Vagina (tissue), 2 donors: ENCODE measurements at places on chromosomes 7 and 10.

DNA sequence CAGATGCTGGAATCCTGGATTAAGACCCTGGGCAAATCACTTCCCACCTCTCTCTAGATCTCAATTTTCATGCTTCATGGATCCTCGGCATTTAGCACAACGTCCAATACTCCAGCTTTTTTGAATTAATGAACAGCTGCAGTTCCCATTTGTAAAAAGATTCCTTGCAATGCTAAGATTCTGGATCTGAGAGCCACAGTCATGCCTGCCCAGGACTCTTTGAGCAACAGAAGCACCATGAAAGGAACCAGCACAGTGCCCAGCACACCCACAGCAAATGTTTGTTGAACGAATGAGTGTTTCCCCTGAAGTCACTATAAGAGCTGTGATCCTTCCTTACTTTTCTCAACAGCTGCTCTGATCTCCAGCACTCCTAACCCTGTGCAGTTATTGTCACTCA lies 20.8 kb upstream of the DDIT4 start:
- no peak for DNase-seq

DNA sequence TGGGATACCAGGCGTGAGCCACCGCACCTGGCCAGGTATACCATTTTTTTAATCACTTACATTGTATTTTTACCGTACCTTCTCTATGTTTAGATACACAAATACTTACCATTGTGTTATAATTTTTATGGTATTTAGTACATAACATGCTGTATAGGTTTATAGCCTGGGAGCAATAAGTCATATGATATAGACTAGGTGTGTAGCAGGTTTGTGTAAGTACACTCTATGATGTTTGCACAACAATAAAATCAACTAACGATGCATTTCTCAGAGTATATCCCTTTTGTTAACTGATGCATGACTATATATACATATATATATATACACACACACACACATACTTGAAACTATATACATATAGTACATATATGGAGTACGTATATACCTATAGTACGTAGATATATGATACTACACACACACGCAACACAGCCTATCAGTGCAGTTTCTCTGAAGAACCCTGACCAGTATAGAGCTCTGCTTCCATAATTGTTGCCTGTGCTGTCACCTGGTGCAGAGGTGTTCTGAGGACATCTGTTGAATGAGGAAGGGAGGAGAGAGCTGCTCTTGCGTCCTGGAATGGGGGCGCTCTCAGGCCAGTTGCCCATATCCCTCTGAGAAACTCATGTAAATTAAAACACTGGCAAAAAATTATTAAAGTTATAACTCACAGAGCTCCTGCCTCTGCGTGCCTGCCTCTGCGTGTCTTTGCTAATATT lies 315.3 kb downstream of the FGFR2 start:
- DNase-seq, result no peak

GRCh38 chr7:41758321-41758720 lies 55.4 kb upstream of the INHBA start:
- DNase-seq, result no peak

DNA sequence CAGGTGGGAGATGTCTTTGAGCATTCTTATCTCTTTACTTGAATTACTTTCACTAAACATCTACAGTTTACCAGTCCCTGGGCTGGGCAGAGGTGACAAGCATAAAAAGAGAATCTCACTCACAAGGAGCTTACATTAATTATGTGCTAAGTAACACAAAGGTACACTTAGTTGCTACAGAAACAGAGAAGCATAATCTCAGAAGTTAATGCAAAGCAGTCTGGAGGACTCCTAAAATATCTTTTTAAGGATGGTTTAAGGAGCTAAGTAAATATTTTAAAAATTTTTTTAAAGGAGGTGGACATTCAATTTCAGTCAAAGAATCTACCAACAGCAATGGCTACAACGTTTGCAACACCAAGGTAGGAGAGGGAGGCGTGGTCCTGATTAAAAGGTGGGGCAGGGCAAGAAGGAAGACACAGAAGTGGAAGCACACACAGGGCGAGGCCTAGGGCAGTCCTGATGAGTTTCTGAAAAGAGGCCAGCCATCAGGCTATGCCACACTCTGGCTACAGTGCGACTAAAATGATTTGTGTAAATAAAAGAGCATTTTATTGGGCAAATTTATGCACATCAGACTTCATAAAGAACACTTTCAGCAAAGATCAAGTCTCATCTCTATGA lies 5.3 kb downstream of the LARP4B start:
- no peak for DNase-seq

- DNase-seq, result no peak
These were observed 328.6 kb upstream of the HGF start for GRCh38 chr7:82098414-82098813.

DNA sequence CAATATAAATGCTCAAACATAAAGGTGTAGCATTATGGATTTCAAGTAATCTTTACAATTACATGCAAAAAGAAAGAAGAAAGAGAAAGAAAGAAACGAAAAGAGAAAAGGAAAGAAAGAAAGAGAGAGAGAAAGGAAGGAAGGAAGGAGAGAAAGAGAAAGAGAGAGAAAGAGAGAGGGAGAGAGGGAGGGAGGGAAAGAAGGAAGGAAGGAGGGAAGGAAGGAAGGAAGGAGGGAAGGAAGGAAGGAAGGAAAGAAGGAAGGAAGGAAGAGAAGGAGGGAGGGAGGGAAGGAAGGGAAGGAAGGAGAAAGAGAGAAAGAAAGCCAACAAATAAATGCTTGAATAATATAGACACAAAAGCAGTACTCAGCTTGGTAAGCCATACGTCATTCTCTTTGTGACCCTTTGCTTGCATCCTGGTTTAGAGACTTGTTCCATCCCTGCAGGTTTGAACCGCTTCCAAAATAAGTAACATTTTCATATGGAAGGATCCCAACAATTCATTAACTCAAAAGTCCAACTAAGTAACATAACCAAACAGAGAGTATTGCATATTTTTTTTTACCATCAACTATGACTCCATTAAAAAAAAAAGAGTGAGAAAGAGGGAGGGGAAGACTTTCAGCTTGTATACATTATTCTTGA lies 95.8 kb downstream of the SEMA3D start:
- no peak for DNase-seq

GRCh38 chr10:110083884-110084283 lies 76.1 kb downstream of the ADD3 start:
- DNase-seq, result no peak

DNA sequence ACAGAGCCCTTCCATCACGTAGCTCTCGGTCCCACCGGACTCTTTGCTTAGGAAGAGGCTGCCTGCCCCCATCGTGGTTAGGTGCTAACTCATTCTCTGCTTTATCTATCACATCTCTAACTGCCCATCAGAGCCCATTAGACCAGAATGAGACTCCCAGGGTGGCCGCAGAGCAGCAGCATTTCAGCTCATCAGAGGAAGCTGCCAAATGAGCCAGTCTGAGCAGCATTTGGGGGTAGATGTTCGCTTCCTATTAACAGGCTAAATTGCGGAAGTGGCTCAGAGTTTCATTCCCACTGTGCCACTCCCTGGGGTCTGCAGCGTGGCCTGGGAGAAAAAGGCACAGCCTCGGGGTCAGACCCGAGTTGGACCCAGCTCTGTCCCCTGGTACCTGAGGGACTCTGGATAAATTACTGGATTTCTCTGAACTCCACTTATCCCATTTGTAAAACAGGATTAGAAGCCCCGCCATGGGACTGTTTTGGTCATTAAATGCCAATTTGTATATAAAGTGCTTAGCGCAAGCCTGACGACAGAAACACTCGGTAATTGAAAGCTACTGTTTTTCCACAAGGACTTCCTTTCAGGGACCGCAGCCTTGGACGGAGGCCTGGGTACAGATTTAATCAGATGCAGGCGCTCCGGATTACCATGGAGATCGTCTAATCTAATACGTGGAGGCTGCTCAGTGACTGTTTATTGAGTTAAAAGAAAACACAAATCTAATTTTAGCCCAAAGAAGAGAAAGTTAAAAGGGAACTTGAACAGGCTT lies 73.8 kb upstream of the PRLHR start:
- DNase-seq, result no peak

GRCh38 chr10:95168694-95169093 lies 25.3 kb upstream of the ACSM6 start:
- no peak for DNase-seq

GRCh38 chr10:132904814-132905649 lies 37.3 kb downstream of the CFAP46 start:
- no peak for DNase-seq

GRCh38 chr7:8185926-8186683 lies 75.9 kb downstream of the ICA1 start:
- DNase-seq, result no peak
